Smooth muscle cell of the umbilical artery (primary cell): ENCODE measurements at places on chromosomes 5 and 9. TPM values are rescaled to one million over a fixed set of nuclear protein-coding genes. Genes with fewer than 3 reads are reported as not detected.

BARHL1 gene
- not detected in 2 replicates for total RNA-seq

IFNA8 gene
- not detected in 2 replicates for total RNA-seq

BTNL8 gene
- total RNA-seq = not detected in 2 replicates

SVEP1 gene
- total RNA-seq = 9.2 and 15.4 TPM in 2 replicates

OTP gene
- total RNA-seq = not detected in 2 replicates

PCDHB16 gene
- 0.09 and 0.30 TPM in 2 replicates for total RNA-seq

ENTR1 gene
- total RNA-seq = 30.3 and 46.5 TPM in 2 replicates

ACTBL2 gene
- total RNA-seq = 0.89 and 1.4 TPM in 2 replicates

DBH gene
- total RNA-seq = not detected in 2 replicates

TAS2R1 gene
- not detected in 2 replicates for total RNA-seq

ERCC6L2 gene
- total RNA-seq = 79.3 and 99.6 TPM in 2 replicates

OR1J2 gene
- total RNA-seq = not detected in 2 replicates

RASGRF2 gene
- total RNA-seq = 5.1 and 21.7 TPM in 2 replicates

UGT3A1 gene
- not detected in 2 replicates for total RNA-seq

SLC2A6 gene
- total RNA-seq = 33.1 and 38.3 TPM in 2 replicates

SLC2A8 gene
- 3.6 and 4.4 TPM in 2 replicates for total RNA-seq

PCDHA5 gene
- under 0.01 and 0.05 TPM in 2 replicates for total RNA-seq

PHYHD1 gene
- total RNA-seq = 2.1 and 3.4 TPM in 2 replicates

DCTN3 gene
- total RNA-seq = 71.5 and 74.2 TPM in 2 replicates

MEGF10 gene
- 0.14 TPM in 1 of 2 replicates, not detected in the other for total RNA-seq

PPP2CA gene
- 62.4 and 171 TPM in 2 replicates for total RNA-seq

FGD3 gene
- not detected in 2 replicates for total RNA-seq

TSSK1B gene
- 0.30 and 0.46 TPM in 2 replicates for total RNA-seq

INSL6 gene
- not detected in 2 replicates for total RNA-seq

IFNA21 gene
- total RNA-seq = not detected in 2 replicates

INSL4 gene
- not detected in 2 replicates for total RNA-seq

FCN2 gene
- not detected in 2 replicates for total RNA-seq

ZNF454 gene
- total RNA-seq = 3.6 and 4.0 TPM in 2 replicates

TNFSF8 gene
- not detected in 2 replicates for total RNA-seq

CORO2A gene
- total RNA-seq = 0.30 and 0.37 TPM in 2 replicates

FAM221B gene
- total RNA-seq = not detected in 2 replicates

OCLN gene
- 0.59 and 0.74 TPM in 2 replicates for total RNA-seq

XRCC4 gene
- 73.0 and 226 TPM in 2 replicates for total RNA-seq

BASP1 gene
- 155 and 170 TPM in 2 replicates for total RNA-seq

ITGA1 gene
- total RNA-seq = 107 and 365 TPM in 2 replicates

ADAMTS16 gene
- total RNA-seq = 3.9 and 10.7 TPM in 2 replicates

FABP6 gene
- total RNA-seq = 0.55 TPM in 1 of 2 replicates, not detected in the other

SMIM32 gene
- total RNA-seq = not detected in 2 replicates

TMEM174 gene
- total RNA-seq = not detected in 2 replicates

NDUFS4 gene
- 68.9 and 95.0 TPM in 2 replicates for total RNA-seq

ELAVL2 gene
- under 0.01 TPM in 1 of 2 replicates, not detected in the other for total RNA-seq

SPAAR gene
- 0.14 TPM in 1 of 2 replicates, not detected in the other for total RNA-seq

AIF1L gene
- total RNA-seq = 0.09 and 0.30 TPM in 2 replicates

SHISAL2B gene
- not detected in 2 replicates for total RNA-seq

KCNV2 gene
- not detected in 2 replicates for total RNA-seq

SPINK13 gene
- total RNA-seq = not detected in 2 replicates

PCDHAC2 gene
- 0.30 and 0.32 TPM in 2 replicates for total RNA-seq

NUTM2G gene
- total RNA-seq = not detected in 2 replicates

MSX2 gene
- 0.28 and 1.5 TPM in 2 replicates for total RNA-seq

SUSD3 gene
- 0.37 and 0.59 TPM in 2 replicates for total RNA-seq

FOXD4L3 gene
- total RNA-seq = not detected in 2 replicates

IPO11 gene
- total RNA-seq = 29.4 and 41.4 TPM in 2 replicates

PDZD2 gene
- total RNA-seq = under 0.01 and 0.05 TPM in 2 replicates

LPAR1 gene
- total RNA-seq = 45.7 and 82.0 TPM in 2 replicates

COL5A1 gene
- total RNA-seq = 1,286 and 1,941 TPM in 2 replicates

ENG gene
- 16.0 and 31.6 TPM in 2 replicates for total RNA-seq
